ENCODE measurements at places on chromosomes 4 and X. TPM values are rescaled to one million over a fixed set of nuclear protein-coding genes. Genes with fewer than 3 reads are reported as not detected.

LRIT3 gene
- total RNA-seq = 0.16 TPM

IQSEC2 gene
- 24.5 TPM for total RNA-seq

CSAG2 gene
- not detected for total RNA-seq

COQ2 gene
- 11.3 TPM for total RNA-seq

RASGEF1B gene
- total RNA-seq = 80.1 TPM

All from subcutaneous adipose tissue (tissue), 4 donors.